Nucleus accumbens (tissue), 56 donors: ENCODE measurements at places on chromosomes 11 and 22.
A peak's percentile ranks its signal among the peaks of the same experiment; 100 is the strongest.

GRCh38 chr11:2420502-2421225 is 20.1 kb downstream of the TSSC4 start:
- peak; percentile 62 for DNase-seq

DNA sequence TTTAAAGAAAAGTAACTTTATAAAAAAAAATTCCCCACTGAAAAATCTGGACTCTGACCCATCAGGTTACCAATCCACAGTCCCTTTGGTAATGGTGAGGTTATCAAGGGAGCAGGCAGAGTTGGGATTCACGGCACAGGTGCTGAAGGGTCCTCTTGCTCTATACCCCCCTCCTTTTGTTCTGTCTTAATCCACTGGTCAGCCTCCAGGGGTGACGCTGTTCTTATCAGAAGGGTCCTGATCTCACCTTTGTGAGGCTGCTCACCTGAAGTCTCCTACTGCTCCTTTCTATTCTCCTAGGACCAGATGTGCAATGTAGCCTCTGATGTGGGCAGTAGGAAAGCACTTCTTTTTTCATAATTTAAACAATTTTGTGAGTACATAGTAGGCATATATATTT is 80.6 kb upstream of the E2F8 start:
- no peak for DNase-seq

DNA sequence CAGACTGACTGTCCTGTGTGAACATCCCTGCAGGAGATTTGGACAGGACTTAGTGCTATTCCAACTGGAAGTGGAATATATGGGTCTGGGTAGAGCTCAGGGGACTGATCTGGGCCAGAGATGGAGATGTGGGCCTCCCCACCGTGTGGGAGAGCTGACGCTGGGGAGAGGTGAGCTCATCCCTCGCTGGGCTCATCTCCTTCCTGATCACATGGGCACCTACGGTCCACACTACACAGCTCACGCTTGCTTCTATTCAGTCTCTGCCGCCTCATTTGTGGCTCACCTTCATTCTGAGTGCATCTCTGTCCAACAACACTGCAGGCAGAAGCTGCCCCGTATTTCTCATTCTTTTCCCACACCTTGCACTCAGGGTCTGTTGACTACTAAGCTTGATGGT is 16.6 kb upstream of the RAB1B start:
- no peak for DNase-seq

DNA sequence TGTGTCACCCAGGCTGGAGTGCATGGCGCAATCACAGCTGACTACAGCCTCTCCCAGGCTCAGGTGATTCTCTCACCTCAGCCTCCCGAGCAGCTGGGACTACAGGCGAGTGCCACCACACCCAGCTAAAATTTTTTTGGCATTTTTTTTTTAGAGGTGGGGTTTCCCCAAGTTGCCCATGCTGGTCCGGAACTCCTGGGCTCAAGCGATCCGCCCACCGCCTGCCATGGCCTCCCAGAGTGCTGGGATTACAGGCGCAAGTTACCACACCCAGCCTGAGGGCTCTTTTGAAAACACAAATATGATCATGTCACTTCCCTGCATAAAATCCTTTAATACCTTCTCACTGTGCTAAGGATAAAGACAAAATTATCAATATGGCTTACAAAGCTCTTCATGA is 88.1 kb downstream of the MAML2 start:
- DNase-seq: no peak

- DNase-seq: no peak
These were observed 390 bp upstream of the CKAP5 start for GRCh38 chr11:46846510-46846830.

DNA sequence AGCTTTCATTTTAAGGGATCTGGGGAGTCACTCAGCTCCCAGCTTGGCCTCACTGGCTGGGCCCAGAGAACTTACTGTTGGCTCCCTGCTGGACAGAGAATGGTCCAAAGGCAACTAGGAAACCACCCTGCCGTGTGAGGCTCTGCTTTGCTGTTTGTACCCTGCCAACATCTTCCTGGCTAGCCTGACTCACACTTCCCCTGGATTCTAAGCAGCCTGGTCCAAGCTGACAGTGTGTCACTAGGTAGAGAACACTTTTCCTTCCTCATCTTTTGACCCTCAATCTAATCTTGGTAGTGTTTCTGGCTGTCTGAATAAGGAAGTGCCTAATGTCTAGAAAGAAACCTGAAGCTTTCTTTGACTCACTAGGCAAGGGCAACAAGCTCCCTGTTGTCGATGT is 76.7 kb downstream of the FAR1 start:
- DNase-seq: no peak

GRCh38 chr11:120977266-120978137 is 46.4 kb upstream of the TBCEL start:
- no peak for DNase-seq

DNA sequence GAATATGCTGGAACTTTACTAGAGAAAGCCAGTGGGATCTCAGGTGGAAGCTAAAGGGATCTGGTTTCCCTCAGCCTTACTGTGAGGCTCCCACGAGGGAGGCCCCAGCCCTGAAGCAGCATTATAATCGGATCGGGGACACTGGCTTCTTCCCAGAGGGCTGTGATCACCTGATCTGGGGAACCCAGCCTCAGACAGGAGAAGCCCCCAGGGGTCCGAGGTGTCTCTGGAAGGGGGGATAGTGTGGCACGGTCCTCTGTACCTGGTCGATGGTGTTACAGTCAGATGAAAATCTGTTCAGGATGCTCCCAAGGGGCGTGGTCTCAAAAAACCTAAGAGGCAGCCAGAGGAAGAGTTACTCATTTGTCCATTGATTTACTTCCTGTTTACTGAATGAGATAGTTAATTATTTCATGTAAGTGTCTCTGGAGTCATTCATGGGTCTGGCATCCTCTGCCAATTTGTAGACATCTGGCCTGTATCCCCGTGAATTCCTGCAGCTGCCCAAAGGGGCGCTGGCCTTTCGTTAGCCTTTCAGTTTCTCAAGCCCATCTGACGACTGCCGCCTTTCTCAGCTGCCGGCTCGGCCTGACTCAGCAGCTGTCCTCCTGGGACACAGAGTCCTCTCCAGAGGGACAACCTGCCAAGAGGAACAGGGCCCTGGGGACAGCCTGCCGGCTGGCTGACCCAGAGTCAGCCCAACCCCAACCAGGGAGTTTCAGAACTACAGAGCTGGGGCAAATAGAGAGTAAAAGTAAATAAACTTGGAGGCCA is 17.0 kb upstream of the KCNJ11 start:
- DNase-seq: peak; percentile 49

DNA sequence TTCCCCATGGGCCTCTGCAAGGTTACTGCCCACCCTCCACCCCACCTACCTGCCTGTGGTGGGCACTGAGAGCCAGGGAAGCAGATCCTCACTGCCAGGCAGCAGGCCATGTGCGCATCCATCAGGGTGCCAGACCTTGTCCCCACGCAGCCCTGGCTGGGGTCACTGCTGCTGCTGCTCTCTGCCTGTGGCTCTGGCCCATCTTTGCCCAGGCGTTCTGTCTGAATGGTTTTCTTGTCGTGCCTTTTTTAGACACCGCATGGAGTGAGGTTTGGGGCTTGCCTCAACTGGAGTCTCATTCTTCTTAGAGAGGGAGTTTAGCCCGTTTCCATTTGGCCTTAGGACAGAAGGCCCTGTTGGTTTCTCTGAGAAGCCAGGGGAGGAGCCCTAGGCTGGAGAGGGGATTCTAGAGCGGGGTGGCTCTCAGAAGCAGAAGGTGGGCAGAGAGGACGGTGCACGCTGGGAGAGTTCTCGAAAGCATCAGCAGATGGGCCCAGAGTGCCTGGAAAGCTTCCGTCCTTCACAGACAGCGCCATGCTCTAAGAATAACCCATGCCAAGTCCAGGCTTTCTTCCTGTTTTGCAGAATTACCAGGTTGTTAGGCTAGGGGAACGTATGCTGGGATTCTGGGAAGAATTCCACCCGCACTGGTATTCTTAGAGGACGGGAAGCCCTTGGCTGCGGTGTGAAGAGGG is 8.1 kb downstream of the TANGO2 start:
- DNase-seq: no peak

GRCh38 chr11:73940801-73941570 is 9.8 kb upstream of the DNAJB13 start:
- DNase-seq: no peak
